D341Med (cell line): ENCODE measurements at places on chromosomes 1 and 21.

- DNase-seq: peak; percentile 53
These were observed 57.4 kb upstream of the TARS2 start for GRCh38 chr1:150429805-150430204.

GRCh38 chr1:66739401-66740157 is 12.7 kb upstream of the DYNLT5 start:
- DNase-seq: no peak

DNA sequence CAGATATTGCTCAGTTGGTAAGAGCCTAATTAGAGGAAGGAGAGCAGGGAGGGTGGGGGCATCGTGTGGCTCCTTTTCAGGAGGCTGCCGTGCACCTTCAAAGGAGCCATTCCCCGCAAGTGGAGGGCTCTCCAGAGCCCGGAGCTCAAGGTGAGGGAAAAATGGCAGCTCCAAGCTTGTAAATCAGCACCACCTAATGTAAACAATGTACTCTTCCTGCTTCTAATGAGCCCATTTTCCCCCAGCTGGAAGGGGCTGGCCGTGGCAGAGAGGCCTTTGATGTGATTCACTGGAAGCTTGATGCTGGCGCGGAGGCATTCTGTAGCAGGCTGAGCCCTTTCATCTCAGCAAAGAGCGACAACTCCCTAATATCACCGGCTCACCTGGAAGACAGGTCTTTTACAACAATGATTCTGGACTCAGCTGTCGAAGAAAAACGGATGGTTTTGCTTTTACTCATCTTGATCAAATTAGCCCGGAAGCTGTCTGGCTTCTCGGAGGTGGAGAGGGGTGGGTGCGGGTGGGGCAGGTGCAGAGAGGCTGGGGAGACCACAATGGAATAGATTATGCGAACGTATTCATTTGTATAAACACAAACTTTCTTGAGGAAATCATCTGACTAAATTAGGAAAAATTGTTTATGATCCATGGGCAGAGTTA is 112.5 kb downstream of the RRAGC start:
- no peak for DNase-seq

- no peak for DNase-seq
These were observed 4.7 kb downstream of the GPR3 start for GRCh38 chr1:27397110-27397509.

DNA sequence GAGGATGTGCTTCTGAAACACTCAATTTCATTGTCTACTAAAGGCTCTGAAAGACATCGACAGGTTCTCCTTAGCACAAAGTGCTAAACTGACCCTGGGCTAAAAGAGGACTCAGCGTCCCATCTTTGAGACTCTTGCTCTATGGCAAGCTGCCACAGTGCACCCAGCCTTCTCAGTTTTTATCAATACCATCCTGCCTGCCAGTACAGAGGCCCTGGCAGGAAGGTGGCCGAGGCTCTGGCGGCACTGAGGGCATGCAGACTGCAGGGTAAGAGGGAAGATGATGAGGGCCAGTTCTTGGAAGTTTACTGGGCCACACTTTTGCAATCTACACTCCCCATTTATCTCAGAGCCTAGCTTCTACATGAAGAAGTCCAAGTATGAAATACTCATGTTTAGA is 5.3 kb downstream of the OLFML2B start:
- no peak for DNase-seq

DNA sequence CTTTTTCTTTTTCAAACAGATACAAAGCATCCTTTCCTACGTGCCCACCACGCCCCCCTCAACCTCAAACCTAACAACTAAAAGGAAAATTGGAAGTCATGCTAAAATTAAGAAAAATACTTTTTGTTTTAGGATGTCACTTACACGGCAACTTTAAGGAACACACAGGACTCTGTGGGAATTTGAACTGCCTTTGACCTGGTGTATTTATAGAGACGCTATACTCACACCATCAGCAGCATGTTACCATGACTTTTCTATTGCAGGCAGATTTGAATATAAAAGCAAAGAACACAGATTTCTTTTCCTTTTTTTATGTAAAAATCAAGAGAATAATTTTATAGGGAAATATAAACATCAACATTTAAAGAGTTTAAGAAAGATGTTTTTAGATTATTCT is 198.2 kb downstream of the SIPA1L2 start:
- no peak for DNase-seq

- peak; percentile 74 for DNase-seq
These were observed 623 bp downstream of the GNG4 start for GRCh38 chr1:235648954-235649367.

- no peak for DNase-seq
These were observed 9.8 kb downstream of the MIXL1 start for GRCh38 chr1:226233293-226233692.

- DNase-seq: no peak
These were observed 118.3 kb downstream of the DHRS3 start for GRCh38 chr1:12499539-12500240.

DNA sequence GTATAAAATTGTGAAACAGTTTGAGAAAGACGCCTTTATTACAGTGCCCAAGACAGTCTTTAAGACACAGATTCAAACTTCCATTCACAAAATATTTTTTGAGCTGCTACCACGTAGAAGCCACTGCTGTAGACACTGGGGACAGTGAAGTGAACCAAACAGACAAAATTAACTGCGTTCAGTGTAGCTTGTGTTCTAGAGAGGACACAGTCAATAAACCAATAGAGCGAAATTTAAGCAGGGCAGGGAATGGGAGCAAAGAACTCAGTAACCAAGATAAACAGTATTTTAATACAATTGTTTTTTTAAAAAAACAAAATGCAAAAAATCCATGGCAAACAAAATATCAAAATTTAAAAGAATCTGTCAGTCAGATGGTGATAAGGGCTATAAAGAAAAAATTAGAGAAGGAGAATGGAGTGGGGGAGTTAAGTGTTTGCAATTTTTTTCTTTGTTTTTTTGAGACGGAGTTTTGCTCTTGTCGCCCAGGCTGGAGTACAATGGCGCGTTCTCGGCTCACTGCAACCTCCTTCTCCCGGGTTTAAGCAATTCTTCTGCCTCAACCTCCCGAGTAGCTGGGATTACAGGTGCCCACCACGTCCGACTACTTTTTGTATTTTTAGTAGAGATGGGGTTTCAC is 719 bp upstream of the PARS2 start:
- DNase-seq: no peak
